ENCODE measurements at places on chromosomes 5 and 9. TPM values are rescaled to one million over a fixed set of nuclear protein-coding genes. Genes with fewer than 3 reads are reported as not detected.

The ZBED3 gene
- total RNA-seq = 1.6 TPM

The DBH gene
- total RNA-seq = under 0.01 TPM

The IL13 gene
- not detected for total RNA-seq

The ENTPD2 gene
- 0.82 TPM for total RNA-seq

The OTP gene
- total RNA-seq = not detected

The WWC1 gene
- 78.3 TPM for total RNA-seq

The NEUROG1 gene
- 0.41 TPM for total RNA-seq

GRCh38 chr5:67149057-67149950 is 47.3 kb downstream of the CD180 start:
- no peak for DNase-seq

GRCh38 chr5:88683506-88684135 is 199.4 kb downstream of the MEF2C start:
- peak; percentile 55 for DNase-seq

DNA sequence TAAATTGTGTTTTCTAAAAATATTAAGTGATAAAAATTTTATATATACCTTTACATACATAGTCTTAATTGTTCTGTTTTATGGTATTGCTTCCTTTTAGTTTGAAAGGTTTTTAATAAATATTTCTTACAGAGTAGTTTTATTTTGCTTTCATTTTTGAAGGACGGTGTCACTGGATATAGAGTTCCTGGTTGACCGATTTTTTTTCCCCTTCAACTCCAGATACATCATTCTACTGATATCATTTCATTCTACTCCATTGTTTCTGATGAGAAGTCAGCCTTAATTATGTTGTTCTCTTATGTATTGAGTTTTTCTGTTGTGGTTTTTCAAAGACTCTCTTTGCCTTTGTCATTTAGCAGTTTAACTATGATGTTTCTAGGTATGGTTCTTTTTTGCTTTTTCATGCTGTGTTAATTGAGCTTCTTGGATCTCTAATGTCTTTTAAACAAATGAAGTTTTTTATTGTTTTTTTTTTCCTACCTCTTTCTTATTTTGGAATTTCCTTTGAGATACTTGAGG is 30.4 kb downstream of the MTREX start:
- DNase-seq = no peak

DNA sequence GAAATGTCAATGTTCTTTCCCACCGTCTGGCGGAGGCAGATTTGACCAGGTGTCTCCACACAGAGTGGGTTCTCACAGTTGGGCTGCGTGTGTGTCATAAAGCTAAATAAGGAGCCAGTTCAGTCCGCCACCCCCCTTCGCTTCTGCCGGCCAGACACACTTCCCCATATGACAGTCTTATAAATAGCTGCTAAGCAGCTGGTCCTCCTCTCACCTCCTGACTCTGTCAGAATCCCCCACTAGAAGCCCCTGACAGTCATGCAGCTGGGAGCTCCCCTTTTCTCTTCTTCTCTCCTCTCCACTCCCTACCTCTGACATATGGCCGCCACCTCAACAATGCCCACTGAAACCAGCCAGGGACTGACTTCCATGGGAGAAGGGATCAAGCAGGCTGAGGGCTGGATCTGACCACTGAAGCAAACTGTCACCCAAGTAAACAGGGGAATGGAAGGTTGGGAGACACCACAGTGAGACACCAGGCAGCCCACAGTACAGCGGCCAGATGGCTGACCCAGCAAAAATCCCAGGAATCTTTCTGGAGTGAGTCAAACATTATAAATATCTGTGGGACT is 141.9 kb upstream of the EFNA5 start:
- no peak for DNase-seq

GRCh38 chr5:154071799-154072413 is 33.1 kb downstream of the MFAP3 start:
- no peak for DNase-seq

GRCh38 chr5:150540615-150541396 is 32.9 kb downstream of the NDST1 start:
- DNase-seq = no peak

DNA sequence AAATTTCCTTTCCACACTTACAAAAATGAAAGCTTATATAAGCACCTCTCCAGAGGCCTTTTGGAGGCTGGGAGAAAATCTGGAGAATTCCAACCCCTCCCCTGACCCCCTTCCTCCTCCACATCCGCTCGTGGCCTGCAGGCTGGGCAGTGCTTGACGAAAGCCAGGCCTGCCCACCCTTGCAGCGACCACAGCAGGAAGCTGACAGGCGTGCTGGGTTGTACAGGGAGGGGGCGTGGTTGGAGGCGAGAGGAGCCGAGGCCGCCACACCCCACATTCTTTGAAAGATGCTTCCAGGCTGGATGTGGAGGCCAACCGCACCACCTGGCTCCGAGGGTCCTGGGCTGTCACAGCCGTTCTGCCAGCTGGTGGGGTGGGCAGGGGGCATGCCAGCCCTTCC is 47.8 kb upstream of the IER5L start:
- DNase-seq = peak; percentile 54

DNA sequence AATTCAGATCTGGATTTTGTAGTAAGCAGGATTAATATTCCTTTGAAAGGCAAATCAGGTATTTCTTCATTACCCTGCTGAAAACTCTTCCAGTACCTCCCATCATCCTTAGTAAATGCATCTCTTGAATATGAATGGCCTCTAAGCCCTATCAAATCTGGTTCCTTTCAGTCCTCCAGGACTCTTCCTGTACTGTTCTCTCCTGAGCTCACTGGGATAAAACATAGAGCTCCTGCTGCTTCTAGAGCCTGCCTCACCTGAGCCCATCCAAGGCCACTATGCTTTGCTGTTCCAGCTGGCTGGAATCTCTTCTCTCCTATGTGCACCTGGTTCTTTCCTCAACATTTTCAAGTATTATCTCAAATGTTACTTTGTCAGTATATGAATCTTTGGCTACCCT is 803.3 kb upstream of the CTNND2 start:
- DNase-seq = no peak

GRCh38 chr5:73338256-73339050 is 110.1 kb downstream of the FOXD1 start:
- DNase-seq = no peak

DNA sequence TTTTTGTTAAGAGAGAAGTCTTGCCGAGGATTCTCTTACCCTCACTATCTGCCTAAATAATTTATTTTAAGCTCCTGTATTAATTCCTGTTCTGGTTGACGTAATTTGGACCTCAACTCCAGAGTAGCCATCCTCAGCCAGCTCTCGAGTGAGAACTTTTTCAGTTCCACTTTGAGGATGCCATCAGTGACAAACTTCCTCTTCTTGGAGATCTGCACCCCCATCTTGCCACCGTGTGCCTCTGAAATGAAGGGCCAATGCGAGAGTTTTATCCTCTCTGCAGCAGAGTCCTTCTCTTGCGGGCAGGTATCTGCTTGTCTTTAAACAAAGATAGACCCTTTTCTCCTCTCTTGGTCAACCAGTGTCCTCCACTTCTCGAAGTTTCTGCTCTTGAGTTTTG is 19.5 kb upstream of the TMEM174 start:
- DNase-seq = no peak

DNA sequence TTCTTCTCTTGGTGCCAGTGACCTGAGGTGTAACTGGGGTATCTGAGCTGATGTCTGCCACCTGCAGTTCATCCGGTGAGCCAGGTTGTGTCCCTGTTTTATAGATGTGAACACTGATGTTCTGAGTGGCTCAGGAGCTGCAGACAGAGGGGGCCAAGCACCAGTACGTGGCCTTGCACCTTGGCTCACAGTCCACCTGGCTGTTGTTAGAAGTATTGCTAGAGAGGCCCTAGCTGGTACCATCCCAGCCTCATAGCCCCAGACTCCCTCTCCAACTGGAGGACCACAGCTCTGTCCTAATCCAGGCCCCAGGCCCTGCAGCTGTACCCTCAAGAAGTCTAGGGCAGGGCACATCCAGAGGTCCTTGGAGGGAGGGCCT is 16.2 kb downstream of the PHF2 start:
- no peak for DNase-seq

DNA sequence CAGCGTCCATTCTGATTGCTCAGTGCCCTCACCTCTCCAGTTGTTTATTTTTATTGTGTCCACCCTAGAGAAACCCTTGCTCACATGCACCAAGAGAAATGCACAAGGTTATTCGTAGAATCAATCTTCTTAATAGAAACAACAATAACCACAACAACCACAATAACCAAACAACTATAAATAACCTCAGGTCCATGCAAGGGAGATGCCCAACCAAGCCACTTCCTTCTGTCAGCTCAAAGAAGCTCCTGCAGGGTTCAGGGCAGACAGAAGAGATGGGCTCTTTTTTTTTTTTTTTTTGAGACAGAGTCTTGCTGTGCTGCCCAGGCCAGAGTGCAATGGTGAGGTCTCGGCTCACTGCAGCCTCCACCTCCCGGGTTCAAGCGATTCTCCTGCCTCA is 14.9 kb upstream of the TCOF1 start:
- DNase-seq = no peak

- no peak for DNase-seq
These were observed 455.3 kb upstream of the PTGER4 start for GRCh38 chr5:40224421-40224820.

GRCh38 chr9:127523312-127523851 is 72.1 kb downstream of the LRSAM1 start:
- DNase-seq = no peak

GRCh38 chr5:127423173-127423798 is 94.2 kb upstream of the PRRC1 start:
- DNase-seq = no peak

DNA sequence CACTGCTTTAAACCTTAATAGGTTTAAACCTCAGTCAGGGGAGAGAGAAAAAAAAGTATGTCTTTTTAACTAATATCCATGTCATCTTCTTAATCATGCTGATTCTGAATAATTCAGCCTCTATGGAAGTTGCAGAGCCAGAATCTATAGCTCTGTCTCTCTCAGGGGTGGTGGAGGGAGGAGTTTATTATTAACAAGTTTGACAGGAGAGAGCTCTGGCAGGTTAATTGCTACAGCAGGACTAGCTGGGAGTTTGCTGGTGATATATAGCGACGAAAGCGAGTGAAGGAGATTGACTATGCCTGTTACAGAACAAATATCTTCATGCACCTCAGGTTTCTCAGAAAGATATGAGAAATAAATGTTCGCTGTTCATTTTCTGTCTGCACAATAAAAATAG is 586.4 kb downstream of the TLE4 start:
- DNase-seq = no peak

DNA sequence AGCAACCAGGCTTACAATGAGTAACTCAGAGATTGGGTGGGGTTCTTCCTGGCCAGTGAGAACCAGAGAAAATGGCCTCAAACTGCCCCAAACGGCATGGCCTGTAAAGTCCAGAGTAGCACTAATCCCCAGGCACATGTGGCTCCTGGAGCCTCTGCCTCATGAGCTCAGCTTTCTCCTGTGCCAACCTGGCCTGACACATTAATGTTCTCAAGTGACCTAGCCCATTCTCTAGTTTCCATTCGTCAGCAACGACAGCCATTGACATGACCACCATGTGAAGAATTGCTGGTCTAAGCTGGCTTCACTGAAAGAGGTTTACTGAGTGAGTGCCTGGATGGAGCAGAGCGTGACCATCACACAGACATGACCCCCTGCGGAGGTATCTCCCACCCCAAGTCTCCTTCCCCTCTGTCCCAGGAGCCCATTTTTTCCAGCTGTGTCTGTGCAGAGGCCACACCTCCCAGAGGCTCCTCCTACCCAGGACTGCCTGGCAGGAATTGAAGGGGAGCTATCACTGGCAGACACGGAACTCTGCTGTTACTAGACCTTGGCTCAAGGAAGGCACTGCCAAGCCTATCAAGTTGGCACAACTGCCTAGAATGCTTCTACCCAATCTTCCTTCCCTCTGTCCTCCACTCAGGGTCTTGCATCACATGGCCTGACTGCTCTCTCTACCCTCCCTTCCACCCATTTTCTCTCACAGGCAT is 59.0 kb upstream of the BOD1 start:
- DNase-seq = no peak

GRCh38 chr9:109599711-109600110 is 101.6 kb upstream of the PTPN3 start:
- DNase-seq = no peak

DNA sequence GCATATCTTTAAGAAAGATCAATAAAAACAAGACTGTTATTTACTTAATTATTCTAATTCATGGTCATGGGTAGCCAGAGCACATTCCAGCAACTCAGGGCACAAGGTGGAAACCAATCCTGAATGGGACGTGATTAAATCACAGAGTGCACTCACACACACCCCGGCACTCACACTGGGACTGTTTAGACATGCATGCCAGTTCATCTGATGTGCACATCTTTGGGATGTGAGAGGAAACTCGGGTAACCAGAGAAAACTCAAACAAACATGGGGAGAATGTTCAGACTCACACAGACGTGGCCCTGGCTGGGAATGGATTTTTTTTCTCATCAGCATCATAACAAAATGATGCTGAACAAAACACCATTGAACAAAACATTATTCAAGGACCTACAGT is 29.4 kb downstream of the SMAD5 start:
- DNase-seq = no peak

- DNase-seq = no peak
These were observed 3.3 kb upstream of the RALGDS start for GRCh38 chr9:133124123-133124906.

GRCh38 chr5:28737222-28737621 is 1698.8 kb upstream of the CDH9 start:
- no peak for DNase-seq

DNA sequence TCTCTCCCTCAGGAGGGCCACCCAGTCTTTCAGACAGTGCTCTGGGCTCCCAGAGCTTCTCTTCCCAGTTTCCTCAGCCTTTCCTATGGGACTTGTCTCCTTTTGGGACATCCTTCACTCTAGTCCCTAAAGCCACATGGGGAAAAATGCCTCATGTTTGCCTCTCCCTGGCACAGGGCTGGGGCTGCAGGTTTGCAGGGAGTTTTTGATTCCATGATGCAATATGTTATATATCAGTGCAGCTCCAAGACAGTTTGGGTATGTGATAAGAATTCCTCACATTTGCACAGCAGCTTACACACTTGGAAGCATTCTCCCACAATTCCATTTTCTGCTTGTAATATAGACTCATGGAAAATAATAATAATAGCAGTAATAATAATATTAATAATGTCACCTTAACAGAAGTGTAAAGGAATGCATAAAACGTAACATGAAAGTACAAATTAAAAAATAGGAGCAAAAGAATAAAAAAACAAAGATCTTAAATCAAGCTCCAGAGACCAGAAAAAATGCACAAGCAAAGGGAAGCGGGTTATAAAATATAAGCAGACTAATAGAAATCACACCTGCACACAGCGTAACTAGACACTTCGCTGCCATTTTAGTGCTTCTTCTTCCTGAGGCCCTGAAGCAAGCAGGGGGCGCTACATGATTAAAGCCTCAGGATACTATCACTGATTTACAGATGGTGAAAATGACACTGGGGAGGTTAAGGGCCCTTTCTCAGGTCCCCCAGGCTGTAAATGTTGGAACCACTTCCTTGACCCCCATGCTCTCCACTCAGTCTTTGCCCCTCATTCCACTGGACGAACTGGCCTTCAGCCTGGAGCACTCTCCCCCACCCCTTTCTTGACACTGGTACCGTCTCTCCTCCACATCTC is 70.0 kb upstream of the IL17B start:
- no peak for DNase-seq

- DNase-seq = no peak
These were observed 13.0 kb downstream of the TLE1 start for GRCh38 chr9:81676395-81676794.
